Cortex of kidney (tissue), 1 donor: ENCODE measurements at places on chromosomes 4 and X.

DNA sequence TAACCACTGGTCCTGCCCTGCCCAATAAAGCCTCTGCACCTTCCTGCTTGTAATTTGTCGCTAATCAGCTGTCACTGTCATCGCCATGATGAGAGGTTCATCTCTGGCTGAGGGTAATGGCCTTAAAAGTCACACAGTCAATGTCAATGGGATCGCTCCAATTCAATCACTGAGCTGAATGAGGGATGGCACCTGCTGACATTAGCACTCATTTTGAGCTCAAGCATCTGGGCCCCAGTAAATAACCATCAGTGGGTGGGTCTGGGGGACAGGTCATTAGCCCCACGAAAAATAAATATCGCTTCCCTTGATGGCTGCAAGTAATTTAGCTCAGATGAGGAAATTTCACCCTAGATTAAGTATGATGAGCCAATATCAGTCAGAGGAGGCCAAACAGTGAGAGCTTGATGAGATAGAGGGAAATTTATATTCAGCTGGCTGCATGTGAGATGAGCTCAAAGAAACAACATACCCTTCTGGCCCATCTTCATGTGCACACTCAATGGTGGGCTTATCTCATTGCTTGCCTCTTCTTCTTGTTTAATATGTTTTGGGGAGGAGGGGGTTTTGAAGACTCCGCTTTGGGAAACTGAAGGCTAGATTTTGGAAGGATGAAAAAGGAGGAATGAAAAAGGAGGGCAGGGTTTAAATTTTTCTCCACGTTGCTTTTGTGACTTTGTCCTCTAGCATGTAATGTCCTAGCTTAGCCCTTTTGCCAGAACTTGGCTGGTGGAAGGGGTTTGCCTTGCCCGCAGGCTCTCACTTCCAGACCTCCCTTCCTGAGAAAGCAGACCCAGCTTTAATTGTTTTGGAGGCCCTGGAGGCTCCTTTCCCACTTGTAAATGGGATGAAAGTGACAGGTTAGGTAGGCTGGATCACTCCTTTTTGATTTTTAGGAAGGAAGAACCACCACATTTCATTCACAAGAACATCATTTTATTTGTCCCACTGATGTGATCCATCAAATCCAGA is 84.8 kb upstream of the PAQR3 start:
- no peak for DNase-seq

GRCh38 chr4:24473309-24473721 is 111.0 kb downstream of the DHX15 start:
- DNase-seq, result no peak

DNA sequence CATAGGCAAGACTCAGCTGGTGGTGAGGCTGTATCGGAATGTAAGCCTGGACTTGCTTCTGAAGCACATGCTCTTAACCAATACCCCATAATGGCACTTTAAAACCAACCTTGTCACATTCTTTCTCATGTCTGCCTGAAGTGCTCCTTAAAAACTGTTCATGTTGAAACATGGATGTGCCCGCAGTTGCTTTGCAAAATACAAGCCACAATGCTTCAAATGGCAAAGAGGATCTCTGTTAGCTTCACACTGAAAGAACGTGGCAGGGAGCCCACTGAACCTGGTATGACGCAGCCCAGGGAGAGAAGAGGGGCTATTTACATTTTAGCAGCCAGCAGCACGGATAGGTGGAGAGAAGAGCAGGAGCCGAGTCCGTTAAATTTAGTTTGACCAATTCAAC is 29.3 kb downstream of the SOD3 start:
- no peak for DNase-seq

DNA sequence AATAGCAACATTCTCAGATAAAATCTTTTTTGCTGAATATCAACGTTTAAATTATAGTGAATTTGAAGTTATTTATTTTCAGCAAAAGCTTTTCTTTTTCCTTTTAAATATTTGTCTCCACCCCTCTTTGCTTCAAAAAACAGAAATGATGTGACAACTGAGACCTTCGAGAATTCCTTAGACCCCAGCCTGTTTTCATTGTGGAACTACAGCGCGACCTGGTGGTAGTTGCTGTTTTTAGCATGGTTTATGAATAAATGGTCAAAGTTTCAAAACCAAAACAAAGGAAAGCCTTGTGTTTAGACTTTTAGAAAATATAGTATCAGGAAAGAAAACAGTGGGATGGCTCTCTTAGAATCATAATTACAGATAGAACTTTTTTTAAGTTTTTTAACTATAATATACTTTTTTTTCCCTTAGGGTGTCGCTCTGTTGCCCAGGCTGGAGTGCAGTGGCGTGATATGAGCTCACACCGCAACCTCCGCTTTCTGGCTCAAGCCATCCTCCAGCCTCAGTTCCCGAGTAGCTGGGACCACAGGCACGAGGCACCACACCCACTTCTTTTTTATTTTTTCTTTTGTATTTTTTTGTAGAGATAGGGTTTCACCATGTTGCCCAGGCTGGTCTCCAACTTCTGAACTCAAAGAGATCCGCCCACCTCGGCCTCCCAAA is 26.8 kb upstream of the TMEM184C start:
- DNase-seq, result no peak

DNA sequence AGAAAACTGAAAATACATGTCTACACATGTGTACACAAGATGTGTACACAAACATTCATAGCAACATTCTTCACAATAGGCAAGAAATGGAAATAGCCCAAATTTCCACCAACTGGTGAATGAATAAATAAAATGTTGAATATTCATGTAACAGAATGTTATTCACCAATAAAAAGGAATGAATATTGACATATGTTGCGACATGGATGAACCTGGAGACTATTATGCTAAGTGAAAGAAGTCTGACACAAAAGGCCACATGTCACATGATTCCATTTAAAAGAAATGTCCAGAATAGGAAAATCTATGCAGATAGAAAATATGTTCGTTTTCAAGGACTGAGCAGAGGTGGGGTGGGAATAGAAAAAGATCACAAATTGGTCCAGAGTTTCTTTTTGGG is 34.6 kb upstream of the LNX1 start:
- no peak for DNase-seq

DNA sequence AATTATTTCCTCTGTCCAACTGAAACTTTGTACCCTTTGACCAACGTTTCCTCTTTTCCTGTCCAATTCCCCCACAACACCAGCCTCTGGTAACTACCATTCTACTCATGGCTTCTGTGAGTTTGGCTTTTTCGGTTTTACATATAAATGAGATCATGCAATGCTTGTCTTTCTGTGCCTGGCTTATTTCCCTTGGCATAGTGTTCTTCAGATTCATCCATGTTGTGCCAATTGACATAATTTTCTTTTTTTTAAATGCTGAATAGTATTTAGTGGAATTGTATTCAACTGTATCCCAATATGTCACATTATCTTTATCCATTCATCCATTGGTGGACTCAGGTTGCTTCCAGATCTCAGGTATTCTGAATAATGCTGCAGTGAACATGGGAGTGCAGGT is 222.5 kb upstream of the GALNTL6 start:
- no peak for DNase-seq

DNA sequence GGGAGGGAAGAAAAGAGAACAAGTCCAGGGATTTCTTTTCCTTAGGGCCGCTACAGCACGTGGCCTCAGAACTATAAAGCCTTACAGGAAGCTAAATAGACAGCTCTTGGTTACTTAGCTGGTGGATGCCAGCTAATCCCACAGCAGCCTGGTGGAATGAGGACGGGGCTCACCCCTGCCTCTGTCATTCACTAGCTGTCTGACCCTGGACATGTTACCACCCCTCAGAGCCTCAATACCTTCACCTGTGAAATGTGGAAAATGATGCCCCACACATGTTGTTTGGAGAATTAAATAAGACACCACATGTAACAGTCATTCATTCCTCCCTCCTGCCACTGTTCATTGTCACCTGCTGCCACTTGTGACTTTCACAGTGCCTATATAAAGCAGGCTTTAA is 15.7 kb downstream of the CCKAR start:
- no peak for DNase-seq

DNA sequence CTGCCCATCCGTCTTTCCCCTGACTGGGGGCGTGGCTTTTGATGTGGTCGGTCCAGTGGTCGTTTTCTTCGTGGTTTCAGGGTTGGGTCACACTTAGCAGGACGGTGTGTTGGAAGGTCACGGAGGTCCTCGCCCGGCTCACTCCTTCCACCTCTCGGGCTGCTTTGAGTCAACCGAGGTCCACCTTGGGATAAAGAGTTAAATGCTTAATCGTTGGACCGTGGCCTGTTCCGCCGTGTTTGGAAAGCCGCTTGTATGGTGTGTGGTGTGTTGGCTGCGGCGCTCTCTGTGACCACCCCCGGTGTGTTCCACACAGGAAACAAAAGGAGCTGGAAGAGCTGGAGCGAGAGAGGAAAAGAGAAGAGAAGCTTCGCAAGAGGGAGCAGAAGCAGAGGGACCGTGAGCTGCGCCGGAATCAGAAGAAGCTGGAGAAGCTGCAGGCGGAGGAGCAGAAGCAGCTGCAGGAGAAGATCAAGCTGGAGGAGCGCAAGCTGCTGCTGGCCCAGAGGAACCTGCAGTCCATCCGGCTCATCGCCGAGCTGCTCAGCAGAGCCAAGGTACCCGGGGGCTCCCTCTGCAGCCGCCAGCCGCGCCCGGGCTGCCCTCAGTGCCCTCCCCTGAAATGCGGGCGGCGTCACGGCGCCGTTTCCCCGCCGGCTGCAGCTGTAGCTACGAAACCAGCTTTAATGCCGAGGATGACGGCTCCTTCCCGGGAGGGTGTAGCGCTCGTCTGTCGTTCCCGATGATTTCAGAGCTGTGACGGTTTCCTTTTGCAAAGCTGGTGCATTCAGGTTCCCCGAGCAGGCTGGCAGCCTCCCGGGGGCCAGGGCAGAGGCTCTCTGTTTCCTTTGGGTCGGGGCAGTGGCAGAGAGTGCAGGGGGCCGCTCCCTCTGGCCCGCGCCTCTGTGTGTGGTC is 7.7 kb downstream of the AKAP17A start:
- no peak for DNase-seq

GRCh38 chr4:16023776-16024408 is 59.9 kb downstream of the PROM1 start:
- no peak for DNase-seq

- DNase-seq, result no peak
Observed at GRCh38 chr4:137705171-137705783, 173.0 kb upstream of the PCDH18 start.

GRCh38 chrX:15146515-15146914 is 123.4 kb downstream of the ASB9 start:
- no peak for DNase-seq

DNA sequence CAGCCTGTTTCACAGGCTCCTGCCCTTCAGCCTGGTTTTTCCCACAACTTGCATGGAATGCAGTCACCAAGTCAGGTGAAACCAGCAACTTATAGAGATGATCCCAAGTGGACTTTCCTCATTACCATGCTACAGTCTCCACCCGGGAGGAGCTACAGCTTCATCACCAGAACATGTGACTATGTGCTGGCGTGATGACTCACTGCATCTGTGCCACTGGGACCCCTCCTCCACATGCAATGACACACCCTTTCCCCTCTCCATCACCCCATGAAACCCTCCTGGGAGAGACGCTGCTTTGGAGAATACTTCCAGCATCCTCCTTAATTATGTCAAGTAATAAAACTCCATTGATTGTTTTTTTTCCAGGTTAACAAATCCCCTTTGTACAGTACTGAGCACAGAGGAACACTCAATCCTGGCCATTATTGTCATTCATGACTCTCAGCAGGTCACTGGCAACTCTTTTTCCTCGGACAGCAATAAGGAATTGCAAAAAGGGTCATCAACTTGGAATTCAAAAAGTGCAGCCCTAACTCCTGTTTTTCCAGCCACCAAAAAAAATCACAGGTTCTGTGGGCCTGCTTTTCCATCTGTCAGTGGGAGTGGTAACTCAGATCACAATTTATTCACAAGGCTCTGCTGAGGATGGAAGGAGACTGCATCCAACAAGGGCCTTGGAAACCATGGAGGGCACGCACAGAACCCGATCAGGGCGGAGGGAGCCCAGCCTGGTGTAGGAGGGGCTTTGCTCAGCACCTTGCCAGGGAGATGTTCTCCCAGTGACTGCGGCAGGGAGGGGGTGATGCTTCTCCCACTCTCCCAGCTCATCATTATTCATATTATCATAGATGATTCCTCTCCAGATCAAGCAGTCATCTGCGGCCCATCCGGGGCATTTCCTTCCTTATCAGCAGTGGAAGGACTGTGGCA is 17.4 kb downstream of the QDPR start:
- DNase-seq, result no peak

- no peak for DNase-seq
Observed at GRCh38 chr4:93896516-93896915, 68.0 kb downstream of the ATOH1 start.

DNA sequence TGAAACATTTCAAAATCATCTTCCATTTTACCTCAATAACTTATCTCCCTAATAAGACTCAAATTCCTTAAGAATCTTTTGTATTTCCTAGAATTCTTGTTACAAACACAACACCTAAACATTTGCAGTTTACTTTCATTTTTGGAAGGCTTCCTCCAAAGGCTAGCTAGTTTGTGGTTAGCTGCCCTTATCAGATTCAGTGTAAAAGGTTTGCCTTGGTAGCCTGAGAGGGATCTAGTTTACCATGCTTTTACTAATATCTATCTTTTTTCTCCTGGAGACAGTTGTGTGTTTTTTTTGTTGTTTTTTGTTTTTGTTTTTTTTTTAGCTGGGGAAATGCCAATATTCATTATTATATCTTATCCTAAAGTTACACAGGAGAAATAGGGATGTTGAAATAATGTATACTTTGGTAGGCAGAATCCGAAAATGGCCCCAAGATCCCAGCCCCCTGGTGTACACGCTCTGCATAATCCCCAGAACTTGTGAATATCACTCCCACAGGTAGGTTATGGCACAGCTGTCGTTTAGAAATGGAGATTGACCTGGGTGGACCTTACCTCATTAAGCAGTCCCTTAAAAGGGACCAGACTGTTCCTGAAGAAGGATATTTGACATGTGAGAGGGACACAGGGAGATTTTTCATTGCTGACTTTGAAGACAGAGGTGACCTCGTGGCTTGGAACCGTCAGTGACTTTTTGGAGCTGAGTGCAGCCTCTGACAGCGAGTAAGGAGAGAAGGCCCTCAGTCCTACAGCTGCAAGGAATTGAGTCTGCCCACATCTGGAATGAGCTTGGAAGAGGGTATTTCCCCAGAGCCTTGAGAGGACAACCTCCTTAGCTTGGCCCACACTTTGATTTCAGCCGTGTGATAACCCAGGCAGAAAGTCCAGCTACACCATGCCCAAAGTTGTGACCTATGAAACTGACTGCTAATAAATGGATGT is 33.4 kb downstream of the SEPTIN11 start:
- no peak for DNase-seq

- DNase-seq, result no peak
Observed at GRCh38 chrX:23888887-23889501, 18.7 kb downstream of the APOO start.

DNA sequence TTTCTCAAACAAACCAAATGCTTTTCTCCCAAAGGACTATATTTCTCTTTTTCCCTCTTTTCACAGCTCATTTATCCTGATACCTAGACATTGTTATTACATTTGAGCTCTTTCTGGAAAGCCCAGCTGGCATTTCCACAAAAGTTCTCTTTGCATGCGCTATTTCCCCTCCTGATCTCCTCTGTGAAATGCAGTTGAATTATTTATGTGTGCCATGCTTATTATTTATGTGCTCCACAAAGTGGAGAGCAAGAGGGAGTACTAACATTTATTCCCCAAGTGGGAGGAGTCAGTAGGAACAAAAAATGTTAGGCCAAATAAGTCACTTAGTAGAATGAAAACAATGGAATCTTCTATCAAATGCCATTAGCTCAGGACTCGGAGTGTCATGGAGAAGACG is 626.6 kb upstream of the IGFBP7 start:
- DNase-seq, result no peak
